ENCODE measurements at places on chromosomes 1 and 21. TPM values are rescaled to one million over a fixed set of nuclear protein-coding genes. Genes with fewer than 3 reads are reported as not detected.

DNA sequence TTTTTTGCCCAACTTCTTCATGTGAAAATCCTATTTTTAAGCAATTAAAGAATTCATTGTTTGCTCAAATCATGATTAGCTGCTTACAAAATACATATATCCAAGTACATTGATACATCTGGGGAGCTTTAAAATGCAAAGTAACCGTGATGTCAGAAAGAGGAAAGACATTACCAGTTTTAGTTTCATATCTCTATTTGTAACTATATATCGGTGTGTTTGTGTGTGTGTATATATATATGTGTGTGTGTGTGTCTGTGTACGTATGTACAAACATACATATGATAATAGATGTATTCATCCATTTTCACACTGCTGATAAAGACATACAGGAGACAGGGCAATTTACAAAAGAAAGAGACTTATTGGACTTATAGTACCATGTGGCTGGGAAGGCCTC, 310.1 kb downstream of the DPYD start:
- DNase-seq = no peak

DNA sequence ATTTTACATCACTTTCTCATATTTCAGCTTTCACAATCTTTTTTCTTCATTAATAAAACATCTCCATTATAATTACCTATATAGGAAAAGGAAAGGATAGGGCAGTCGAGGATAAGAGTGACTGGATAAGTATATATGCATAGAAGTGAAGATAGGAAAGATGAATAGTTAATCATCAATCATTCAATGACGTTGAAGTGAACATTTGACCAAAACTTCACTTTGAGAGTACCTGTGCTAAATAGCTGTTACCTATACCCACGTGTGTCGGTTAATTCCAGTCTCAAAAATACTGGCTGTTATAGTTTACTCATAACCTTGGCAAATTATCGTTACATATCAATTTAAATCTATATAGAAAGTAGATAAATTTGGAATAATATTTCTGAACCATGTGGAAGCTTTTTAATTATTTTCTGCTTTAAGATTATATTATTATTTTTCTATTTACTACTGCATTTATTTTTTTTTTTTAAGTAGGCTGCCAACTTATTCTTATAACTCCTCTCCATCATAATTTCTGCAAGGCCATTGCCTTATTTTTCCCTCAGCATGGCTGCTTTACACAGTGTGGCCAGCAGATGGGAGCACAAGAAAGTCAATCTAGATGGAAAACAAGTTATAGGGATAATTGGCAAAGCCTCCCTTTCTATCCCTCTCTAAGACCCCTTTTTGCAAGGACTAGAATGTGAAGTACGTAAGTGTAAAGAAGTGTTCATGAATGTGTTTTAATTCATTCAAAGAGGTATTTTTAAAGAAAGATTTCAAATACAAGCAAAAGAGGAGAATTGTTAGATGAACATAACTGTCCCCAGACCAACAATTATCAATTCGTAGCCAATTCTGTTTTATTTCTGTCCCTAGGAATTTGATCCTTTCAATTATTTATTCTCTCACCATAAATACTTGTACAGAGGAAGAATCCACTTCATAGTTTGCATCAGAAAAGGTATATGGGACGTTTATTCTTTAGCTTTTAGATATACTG, 290.4 kb downstream of the KCNT2 start:
- peak; percentile 45 for DNase-seq

DNA sequence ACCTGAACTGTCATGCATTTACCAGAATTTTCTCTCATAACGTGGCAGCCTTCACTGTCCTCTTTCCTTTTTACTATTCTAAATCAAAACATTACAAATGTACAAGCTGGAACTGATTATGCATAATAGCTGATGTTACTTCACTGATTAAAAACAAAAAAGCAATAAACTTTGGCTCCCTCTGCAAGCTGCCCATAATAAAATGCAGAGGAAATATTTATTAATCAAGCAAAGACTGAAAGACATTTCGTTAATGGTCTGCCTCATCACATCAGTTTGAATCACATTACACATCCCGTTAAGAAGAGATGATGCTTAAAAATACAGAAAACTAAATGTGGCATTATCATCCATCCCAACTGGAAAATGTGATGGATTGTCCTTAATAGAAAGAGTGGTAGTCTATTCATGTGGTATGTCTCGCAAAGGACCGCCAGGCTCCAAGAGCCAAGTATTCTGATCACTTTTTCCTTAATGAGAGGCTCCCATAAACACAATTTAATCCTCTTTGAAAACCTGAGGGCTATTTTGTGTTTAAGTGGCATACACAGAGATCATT, 225.3 kb downstream of the RGS7 start:
- no peak for DNase-seq

DNA sequence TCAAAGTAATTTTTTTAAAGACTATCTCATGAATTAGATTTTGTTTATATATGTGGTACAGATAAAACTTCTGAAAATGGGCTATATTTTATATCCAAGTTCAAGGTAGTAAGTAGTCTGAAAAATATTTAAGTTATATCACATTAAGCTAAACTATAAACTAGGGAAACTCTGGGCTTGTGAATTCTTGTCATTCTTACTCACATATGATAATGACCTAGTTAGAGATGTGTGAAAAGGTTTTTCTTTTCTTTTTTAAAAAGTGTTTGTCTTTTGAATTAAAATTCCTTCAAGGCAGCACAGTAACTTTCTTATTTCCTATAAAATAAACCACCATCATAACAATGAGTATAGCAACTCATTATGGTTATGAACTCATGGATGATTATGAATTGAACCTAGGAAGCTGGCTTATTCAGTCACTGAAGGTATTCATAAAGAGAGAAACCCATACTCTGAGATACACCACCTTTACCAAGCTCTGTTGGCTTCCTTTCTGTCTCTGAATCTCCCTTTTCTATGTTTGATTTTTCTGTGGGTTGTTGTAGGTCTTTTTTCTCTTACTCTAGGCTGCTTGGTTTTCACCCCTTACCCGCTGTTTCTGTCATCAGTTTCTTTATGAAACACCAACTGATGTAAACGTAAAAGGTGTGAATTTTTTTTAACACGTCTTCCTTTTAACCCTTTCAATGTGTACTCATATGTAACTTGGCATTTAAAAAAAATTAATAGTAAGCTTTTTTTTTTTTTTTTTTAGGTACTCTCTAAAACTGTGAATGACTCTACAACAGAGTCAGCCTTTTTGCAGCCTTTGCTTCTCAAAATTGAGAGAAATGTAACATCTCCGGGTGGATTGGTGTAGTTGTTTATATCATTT, 25.2 kb downstream of the IL12RB2 start:
- DNase-seq = peak; percentile 45

GRCh38 chr1:29983321-29983720, 740.1 kb downstream of the MATN1 start:
- no peak for DNase-seq

- DNase-seq = no peak
Observed at GRCh38 chr1:225465793-225466517, 38.1 kb upstream of the LBR start.

GRCh38 chr1:199851439-199852140, 175.9 kb upstream of the NR5A2 start:
- DNase-seq = no peak

DNA sequence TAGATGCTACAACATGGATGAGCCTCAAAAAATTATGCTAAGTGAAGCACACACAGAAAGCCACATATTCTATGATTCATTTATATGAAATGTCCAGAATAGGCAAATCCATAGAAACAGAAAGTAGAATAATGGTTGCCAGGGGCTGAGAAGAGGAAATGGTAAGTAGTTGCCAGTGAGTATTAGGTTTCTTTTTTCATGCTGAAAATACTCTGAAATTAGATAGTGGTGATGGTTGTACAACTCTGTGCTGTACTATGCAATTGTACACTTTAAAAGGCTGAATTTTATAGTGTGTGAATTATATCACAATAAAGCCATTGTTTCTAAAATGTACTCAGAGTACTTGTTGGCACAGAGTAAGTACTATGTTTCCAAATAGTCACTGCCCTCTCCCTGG, 15.5 kb upstream of the GFI1 start:
- DNase-seq = no peak

GRCh38 chr1:16032388-16033102, 10.7 kb downstream of the CLCNKA start:
- peak; percentile 61 for DNase-seq

- no peak for DNase-seq
Observed at GRCh38 chr21:46153247-46154154, 1.9 kb downstream of the FTCD start.

DNA sequence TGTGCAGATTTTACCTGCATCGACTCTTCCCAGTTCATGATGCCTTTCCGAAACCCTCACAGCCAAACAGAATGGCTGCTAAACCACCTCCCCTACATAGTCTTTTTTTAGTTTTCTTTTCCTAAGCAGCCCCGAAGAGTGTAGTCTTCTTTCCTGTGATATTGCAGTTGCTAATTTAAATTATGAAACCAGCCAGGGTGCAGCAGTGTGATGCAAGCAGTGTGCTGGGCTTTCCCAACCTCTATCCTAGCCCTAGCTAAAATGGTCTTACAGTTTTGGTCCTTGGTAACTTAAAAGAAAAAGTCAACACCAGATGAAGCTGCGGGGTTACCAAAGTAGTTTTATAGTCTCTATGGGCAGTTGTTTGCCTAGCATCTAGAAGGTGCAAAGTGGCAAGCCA, 82.0 kb upstream of the GCLM start:
- DNase-seq = no peak

- no peak for DNase-seq
Observed at GRCh38 chr1:67646145-67647035, 38.6 kb upstream of the GADD45A start.

DNA sequence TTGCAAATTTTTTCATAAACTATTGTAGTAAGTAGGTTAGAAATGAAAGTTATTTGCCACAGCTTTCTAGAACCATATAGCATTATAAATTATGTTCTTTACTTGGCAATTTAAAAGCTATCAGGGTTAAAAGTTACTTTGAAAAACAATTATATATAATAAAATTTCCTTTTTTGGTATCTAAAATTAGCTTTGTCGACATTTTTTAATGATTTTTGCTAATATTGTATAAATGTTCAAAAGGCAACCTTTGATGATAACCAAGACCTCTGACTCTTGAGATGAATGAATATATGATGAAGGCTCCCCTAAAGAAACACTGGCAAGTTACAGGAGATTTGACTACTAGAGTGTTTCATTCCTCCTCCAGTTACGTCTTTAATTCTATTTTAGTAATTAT, 121.2 kb downstream of the CDC42BPA start:
- no peak for DNase-seq

DNA sequence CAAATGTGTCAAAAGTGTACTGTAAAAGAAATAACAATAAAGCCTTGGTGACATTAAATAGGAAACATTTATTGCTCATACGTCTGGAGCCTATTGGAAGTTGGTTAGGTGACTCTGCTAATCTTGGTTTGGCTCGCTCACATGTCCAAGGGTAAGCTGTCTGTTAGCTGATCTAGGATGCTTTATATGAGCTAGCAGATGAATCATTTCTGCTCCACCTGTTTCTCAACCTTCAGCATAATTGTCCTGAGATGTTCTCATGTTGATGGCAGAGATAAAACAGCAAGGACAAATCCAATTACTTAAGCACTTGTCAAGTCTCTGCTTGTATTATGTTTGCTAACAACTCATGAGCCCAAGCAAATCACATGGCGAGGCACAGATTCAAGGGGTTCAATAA, 56.0 kb upstream of the CD53 start:
- peak; percentile 40 for DNase-seq

The RGS8 gene
- total RNA-seq = not detected

The LAMC2 gene
- 1,014 TPM for total RNA-seq

The PLPPR5 gene
- total RNA-seq = not detected

The CTBS gene
- 7.7 TPM for total RNA-seq

The LRRC71 gene
- total RNA-seq = not detected

The KCNH1 gene
- under 0.01 TPM for total RNA-seq

The SYT14 gene
- not detected for total RNA-seq

The HES3 gene
- not detected for total RNA-seq

The FNDC5 gene
- total RNA-seq = not detected
